Neural crest cell (in vitro differentiated cells): ENCODE measurements at places on chromosomes 3 and 15. TPM values are rescaled to one million over a fixed set of nuclear protein-coding genes. Genes with fewer than 3 reads are reported as not detected.

- H3K4me1 ChIP-seq, result peaks cover 8% of the 10 kb centered on the region
- H3K4me3 ChIP-seq, result no peak overlapping the region
- peaks cover 4% of the 10 kb centered on the region for H3K27me3 ChIP-seq
- no peak overlapping the region for H3K27ac ChIP-seq
- DNase-seq, result no peak
These were observed 4.9 kb downstream of the SLC12A6 start for GRCh38 chr15:34332553-34333120.

- no peak overlapping the region for H3K4me3 ChIP-seq
- no peaks in the 10 kb centered on the region for H3K27me3 ChIP-seq
These were observed 28.1 kb upstream of the MCTP2 start for GRCh38 chr15:94203306-94203705.

DNA sequence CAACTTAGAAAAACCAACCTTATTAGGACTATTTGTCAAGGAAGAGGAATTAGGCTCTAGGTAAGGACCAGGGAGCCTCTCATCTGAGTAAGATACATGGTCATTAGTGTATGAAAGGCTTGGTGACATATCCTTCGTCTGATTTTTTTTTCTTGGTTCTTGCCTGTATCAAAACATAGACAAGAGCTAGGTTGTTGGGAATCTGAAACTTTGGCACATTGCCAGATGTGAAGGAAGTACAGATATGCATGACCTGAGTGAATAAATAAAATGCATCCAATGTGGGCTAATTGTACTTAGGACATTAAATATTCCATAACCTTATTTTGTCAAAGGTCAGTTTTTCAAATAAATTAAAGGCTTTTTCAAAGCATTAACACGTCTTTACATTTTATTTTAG is 151.8 kb downstream of the SYNPR start:
- no peak overlapping the region for H3K4me3 ChIP-seq
- no peak for DNase-seq
- no peaks in the 10 kb centered on the region for H3K36me3 ChIP-seq
- no peaks in the 10 kb centered on the region for H3K4me1 ChIP-seq

- H3K27ac ChIP-seq, result no peak overlapping the region
- H3K36me3 ChIP-seq, result peaks cover 7% of the 10 kb centered on the region
- no peak overlapping the region for H3K4me3 ChIP-seq
- DNase-seq, result no peak
- H3K4me1 ChIP-seq, result peaks cover 19% of the 10 kb centered on the region
These were observed 16.0 kb downstream of the ARMC8 start for GRCh38 chr3:138202945-138203701.

Gene FBXL22
- total RNA-seq, result 0.93 and 1.0 TPM in 2 replicates

DNA sequence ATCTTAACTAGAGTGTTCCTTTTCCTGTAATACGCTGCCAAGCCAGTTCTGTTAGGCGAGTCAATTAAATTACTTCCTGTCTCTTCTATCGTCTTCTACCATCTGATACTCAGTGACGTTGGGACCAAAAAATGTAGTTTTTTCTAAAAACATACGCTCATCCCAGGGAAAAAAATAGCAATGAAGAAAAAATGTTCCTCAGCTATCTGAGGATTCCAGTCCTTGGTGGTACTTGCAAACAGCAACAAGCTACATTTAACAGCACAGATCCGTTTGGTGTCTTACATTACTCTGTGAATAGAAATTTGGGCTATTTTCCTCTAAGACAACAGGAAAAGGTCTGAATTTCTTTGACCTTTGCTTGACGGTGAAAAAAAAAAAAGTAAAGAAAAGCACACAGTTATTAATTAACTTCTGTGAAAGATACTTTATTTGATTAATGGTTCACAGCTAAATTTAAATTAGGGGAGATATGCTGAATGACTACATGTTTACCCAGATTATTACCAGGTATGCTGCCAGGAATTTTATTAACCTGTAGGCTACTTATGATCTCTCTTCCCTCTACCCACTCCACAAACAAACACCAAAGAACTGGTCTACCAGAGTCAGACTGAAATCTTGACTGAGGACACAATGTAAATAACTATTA is 254.4 kb upstream of the ZPLD1 start:
- peaks cover 10% of the 10 kb centered on the region for H3K4me1 ChIP-seq
- no peak for DNase-seq
- H3K27me3 ChIP-seq, result no peaks in the 10 kb centered on the region

DNA sequence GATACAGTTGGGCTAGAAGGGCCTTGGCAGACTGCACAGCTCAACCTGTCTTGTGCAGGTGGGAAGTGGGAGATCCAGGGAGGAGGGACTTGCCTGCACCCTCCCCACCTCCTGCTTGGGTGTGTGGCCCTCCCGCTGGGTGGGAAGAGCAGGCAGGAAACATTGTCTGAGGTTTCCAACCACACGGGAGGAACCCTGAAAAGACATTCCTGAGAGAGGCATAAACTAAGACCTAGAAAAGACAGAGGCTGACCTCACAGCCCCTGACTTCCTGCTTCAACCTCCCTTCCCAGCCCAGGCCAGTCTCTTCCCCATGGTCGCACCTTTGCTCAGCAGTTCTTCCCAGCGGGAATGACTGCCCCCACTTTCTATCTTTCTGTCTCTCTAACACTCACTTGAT is 46.3 kb upstream of the INSYN1 start:
- H3K36me3 ChIP-seq, result no peaks in the 10 kb centered on the region
- H3K27ac ChIP-seq, result peak overlapping the region; percentile 27
- DNase-seq, result no peak

DNA sequence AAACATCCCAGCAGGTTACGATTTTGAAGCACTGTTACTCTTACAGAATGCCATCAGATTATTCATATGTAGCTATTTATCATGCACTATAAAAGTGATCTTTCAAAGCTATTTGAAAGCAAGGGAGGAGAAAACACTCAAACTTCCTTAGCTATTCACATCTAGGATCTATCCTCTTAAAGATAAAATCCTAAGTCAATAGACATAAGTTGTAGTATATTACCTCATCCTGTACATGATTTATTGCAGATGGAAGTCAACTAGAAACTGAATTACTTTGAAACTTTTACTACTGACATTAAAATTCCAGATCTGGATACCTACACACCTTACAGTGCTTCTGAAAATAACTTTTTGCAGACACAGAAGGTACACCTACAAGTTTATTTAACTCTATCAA is 197.2 kb downstream of the MEIS2 start:
- peaks cover 5% of the 10 kb centered on the region for H3K27me3 ChIP-seq
- no peak overlapping the region for H3K27ac ChIP-seq
- no peaks in the 10 kb centered on the region for H3K36me3 ChIP-seq
- H3K4me1 ChIP-seq, result peaks cover 23% of the 10 kb centered on the region
- DNase-seq, result no peak
- no peak overlapping the region for H3K4me3 ChIP-seq

Gene ADCY5
- total RNA-seq, result 2.2 and 2.8 TPM in 2 replicates

DNA sequence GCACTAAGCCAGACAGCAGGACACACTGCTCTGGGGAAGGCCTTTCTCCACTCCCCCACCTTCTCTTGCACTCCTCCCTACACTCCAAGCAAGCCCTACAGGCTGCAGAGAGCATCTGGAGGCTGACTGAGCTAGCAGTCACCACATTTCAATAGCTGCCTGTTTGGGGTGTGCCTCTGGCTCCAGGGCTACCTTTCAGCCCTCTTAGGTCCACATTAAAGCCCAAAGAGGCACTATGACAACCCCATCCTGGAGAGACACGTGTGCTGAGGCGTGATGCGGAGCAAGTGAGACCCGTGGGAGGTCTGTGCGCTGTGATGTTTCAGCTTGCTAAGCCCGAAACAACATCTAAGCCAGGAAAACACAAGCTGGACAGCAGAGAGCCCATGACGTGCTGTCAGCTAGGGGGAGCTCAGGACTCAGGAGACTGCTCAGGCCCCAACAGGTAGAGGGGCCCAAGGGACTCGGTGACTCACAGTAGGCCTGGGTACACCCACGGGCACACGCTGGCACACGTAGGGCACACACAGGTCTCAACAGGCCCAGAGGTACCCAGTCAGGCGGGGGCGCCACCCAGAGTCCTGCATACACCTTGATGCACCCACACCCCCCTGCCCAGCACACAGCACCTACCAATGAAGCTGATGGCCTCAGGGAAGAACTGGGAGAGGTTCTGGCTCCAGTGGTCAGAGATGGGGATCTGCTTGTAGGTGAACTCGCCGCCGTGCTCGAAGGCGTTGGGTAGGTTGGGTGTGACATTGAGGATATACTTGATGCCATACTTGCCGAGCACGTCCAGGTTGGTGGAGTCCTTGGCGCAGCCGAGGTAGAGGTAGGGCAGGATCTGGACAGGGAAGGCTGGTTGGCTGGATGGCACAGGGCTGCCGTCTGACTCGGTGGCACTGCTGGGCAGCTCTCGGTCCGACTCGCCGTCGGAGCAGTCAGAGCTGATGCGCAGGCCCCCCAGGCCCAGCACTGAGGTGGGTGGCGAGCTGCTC is 2.8 kb downstream of the DUSP7 start:
- H3K4me1 ChIP-seq, result peaks cover 27% of the 10 kb centered on the region
- DNase-seq, result no peak
- H3K27me3 ChIP-seq, result no peaks in the 10 kb centered on the region
- peak overlapping the region; percentile 85 for H3K4me3 ChIP-seq
- H3K36me3 ChIP-seq, result no peaks in the 10 kb centered on the region
- H3K27ac ChIP-seq, result peak overlapping the region; percentile 62

GRCh38 chr3:189303584-189303983 is 131.8 kb downstream of the TPRG1 start:
- H3K4me1 ChIP-seq, result peaks cover 2% of the 10 kb centered on the region
- no peaks in the 10 kb centered on the region for H3K36me3 ChIP-seq
- no peak overlapping the region for H3K27ac ChIP-seq
- DNase-seq, result no peak
- H3K27me3 ChIP-seq, result no peaks in the 10 kb centered on the region

- peaks cover 49% of the 10 kb centered on the region for H3K27me3 ChIP-seq
- no peak overlapping the region for H3K4me3 ChIP-seq
- H3K4me1 ChIP-seq, result peaks cover 3% of the 10 kb centered on the region
- no peak overlapping the region for H3K27ac ChIP-seq
- H3K36me3 ChIP-seq, result no peaks in the 10 kb centered on the region
- no peak for DNase-seq
These were observed 89.6 kb downstream of the TMEM266 start for GRCh38 chr15:76149291-76149915.

- DNase-seq, result no peak
- H3K4me3 ChIP-seq, result no peak overlapping the region
- no peak overlapping the region for H3K27ac ChIP-seq
- H3K27me3 ChIP-seq, result peaks cover 98% of the 10 kb centered on the region
- H3K36me3 ChIP-seq, result no peaks in the 10 kb centered on the region
These were observed 250.5 kb downstream of the SHQ1 start for GRCh38 chr3:72597756-72598195.

Gene HRG
- not detected in 2 replicates for total RNA-seq

GRCh38 chr3:97990624-97991292 is 18.5 kb upstream of the RIOX2 start:
- DNase-seq, result no peak
- no peak overlapping the region for H3K27ac ChIP-seq

Gene TMC3
- total RNA-seq, result not detected in 2 replicates

GRCh38 chr3:63251499-63251898 is 26.6 kb upstream of the SYNPR start:
- no peak overlapping the region for H3K4me3 ChIP-seq
- H3K4me1 ChIP-seq, result no peaks in the 10 kb centered on the region
- H3K27ac ChIP-seq, result no peak overlapping the region
- no peak for DNase-seq
- H3K36me3 ChIP-seq, result no peaks in the 10 kb centered on the region

GRCh38 chr3:192862408-192863090 is 55.1 kb downstream of the MB21D2 start:
- no peak overlapping the region for H3K27ac ChIP-seq
- H3K4me1 ChIP-seq, result peaks cover 14% of the 10 kb centered on the region
- H3K4me3 ChIP-seq, result no peak overlapping the region
- no peaks in the 10 kb centered on the region for H3K27me3 ChIP-seq

DNA sequence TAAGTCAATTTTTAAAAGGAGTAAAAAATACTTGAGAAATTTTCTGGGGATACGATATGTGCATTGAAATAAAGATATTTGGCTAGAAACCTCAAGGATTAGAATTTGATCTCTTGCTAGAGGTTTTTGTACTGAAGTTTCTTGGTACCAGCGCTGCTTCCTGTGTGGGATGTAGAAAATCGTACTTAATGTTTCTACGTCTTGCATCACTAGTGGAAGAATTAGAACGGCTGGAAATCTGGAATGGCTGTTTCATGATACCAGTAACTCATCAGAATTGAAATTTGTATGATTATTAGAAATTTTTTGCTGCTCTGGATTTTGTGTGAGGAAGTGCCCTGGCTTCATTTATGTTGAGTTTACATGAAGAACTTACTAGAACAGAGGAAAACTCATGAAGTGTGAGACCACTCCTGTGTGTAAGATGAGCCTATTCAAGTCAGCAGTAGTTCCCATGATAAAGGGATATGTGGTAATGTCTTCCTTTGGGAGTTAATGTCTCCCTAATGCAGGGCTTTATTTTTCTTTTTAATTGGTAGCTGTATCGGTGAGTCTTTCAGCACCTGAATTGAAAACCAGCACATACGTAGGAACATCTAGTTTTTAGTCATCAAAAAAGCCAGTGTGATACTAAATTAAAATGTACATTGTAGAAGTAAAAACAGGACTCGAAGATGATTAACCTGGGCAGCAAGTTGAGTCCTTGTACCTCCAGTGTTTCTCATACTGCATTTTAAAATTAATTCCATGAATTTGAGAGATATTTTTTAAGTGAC is 3.2 kb downstream of the KBTBD8 start:
- peak overlapping the region; percentile 68 for H3K4me3 ChIP-seq
- H3K27ac ChIP-seq, result no peak overlapping the region
- peaks cover 11% of the 10 kb centered on the region for H3K36me3 ChIP-seq
- peaks cover 22% of the 10 kb centered on the region for H3K4me1 ChIP-seq
- H3K27me3 ChIP-seq, result peaks cover 14% of the 10 kb centered on the region
- DNase-seq, result no peak

Gene MED12L
- total RNA-seq, result 12.2 and 12.8 TPM in 2 replicates

DNA sequence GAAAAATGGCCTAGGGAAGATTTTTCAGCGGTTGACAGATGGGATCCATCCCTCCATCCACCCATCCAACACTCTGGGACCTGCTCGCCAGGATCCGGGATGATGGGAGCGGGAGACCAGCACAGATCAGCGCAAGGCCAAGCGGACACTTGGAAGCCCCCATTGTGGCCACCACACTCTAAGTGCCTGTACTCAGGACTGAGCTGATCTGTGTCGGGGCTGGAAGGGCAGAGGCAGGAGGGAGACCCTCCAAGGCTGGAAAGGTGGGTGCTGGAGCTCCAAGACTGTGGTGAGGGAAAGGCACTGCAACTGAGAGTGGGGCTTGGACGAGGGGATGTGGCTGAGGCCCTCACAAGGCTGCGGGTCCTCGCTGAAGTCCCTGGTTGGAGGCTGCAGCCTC is 91.8 kb upstream of the TRPM1 start:
- no peak overlapping the region for H3K4me3 ChIP-seq
- no peaks in the 10 kb centered on the region for H3K4me1 ChIP-seq
- peaks cover 10% of the 10 kb centered on the region for H3K27me3 ChIP-seq
- DNase-seq, result no peak

Gene KCNAB1
- 0.18 and 0.79 TPM in 2 replicates for total RNA-seq

Gene CXCR6
- not detected in 2 replicates for total RNA-seq

GRCh38 chr15:45199136-45199810 is 11.5 kb upstream of the SHF start:
- H3K36me3 ChIP-seq, result peaks cover 6% of the 10 kb centered on the region
- H3K4me3 ChIP-seq, result no peak overlapping the region
- peaks cover 19% of the 10 kb centered on the region for H3K4me1 ChIP-seq
- peak overlapping the region; percentile 90 for H3K27ac ChIP-seq
- peak; percentile 26 for DNase-seq

Gene NOX5
- total RNA-seq, result not detected in 2 replicates

Gene SPTBN5
- total RNA-seq, result 0.77 and 1.1 TPM in 2 replicates

Gene CFAP91
- 7.0 TPM in 2 replicates for total RNA-seq

Gene P2RY12
- total RNA-seq, result not detected in 2 replicates

GRCh38 chr3:11300970-11301369 is 28.8 kb downstream of the ATG7 start:
- H3K27ac ChIP-seq, result peak overlapping the region; percentile 32
- no peaks in the 10 kb centered on the region for H3K27me3 ChIP-seq
- no peak for DNase-seq
- no peak overlapping the region for H3K4me3 ChIP-seq
- peaks cover 5% of the 10 kb centered on the region for H3K36me3 ChIP-seq
- H3K4me1 ChIP-seq, result no peaks in the 10 kb centered on the region

Gene TUSC7
- not detected in 2 replicates for total RNA-seq

Gene ACAN
- 0.30 and 0.54 TPM in 2 replicates for total RNA-seq
